ENCODE measurements at places on chromosomes 3 and 15.

DNA sequence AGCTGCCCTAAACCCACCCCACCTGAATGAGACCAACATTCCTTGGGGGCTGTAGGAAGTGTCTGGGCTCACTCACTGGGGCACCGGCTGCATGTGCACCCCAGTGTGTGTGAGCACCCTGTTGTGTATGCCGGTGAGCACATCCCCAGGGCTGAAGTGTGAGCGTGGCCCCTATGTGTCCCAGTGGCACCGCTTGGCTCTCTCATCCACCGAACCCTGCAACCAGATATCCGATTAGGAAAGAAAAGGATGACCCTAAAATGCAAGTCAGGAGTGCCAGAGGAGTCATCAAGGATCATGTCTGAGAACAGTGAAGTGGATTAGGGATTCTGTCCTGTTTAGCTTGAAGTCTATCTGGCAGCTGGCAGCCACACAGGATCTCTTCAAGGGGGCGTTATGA, 84.0 kb upstream of the ALDH1L1 start:
- DNase-seq, result no peak

- peak; percentile 63 for DNase-seq
Measured at GRCh38 chr3:32399030-32399620, 7.5 kb downstream of the CMTM7 start.

DNA sequence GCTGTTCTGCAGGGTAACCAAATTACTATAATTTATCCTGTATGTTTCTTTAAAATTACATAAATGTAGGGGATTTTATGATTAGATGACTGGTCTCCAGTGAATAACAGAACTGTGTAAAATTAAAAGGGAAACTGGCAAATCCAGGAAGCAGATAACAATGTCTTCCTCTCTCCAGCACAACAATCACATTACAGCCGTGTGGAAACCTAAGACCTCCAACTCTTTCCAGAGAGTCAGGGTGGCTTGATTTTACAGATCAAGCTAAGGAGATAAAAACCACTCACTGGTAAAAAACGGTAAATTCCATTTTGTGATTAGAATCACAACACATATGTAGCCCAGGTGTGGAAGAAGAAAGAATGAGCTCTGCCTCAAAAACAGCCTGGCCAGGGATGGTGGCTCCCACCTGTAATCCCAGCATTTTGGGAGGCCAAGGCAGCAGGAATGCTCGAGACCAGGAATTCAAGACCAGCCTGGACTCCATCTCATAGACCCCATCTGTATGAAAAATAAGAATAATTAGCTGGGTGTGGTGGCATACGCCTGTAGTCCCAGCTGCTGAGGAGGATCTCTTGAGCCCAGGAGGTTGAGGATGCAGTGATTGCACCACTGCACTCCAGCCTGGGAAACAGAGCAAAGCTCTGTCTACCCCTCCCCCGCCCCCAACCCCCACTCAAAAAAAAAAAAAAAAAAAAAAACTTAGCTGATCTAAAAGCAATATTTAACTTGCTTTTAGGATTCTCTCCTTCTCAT, 29.0 kb downstream of the IL17RD start:
- DNase-seq, result no peak

GRCh38 chr3:61594964-61595285, 33.6 kb downstream of the PTPRG start:
- no peak for DNase-seq

DNA sequence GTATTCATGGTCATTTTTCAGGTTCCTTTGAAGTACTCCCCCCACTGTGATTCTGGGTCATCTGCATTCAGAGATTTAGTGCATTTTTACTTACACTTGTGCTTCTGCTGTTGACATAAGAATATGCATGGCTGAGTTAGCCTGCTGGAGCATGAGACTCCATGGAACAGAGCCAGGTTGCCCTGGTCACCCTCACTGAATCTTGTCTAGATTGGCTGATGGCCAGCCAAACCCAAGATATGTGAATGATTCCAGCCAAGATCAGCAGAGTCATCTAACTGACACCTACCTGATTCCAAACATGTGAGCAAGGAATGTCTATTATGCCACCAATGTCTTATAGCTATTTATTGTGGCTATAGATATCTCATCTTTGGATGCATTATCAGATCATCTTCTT, 25.1 kb downstream of the DTWD1 start:
- peak; percentile 62 for DNase-seq

DNA sequence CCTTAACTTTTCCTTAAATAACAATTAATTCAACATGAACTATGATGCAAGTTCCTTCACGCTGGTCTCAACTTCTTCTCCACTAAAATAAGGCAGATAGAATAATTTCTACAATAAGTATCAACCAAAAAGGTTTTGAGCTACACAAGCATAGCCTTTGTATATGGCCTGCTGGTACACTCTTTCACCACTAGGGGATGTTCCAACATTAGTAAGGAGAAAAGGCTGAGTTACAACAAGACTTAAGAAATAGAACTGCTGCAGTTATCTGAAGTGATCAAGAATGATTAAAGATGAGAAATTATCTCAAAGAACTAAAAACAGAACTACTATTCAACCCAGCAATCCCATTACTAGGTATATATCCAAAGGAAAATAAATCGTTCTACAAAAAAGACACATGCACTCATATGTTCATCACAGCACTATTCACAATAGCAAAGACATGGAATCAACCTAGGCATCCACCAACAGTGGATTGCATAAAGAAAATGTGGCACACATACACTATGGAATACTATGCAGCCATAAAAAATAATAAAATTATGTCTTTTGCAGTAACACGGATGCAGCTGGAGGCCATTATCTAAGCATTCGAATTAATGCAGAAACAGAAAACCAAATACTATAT, 14.4 kb downstream of the ATP13A3 start:
- DNase-seq, result peak; percentile 78
